ENCODE measurements at places on chromosomes 4 and X. TPM values are rescaled to one million over a fixed set of nuclear protein-coding genes. Genes with fewer than 3 reads are reported as not detected.

FHL1 gene
- 77.1 TPM for total RNA-seq

AREG gene
- total RNA-seq, result 0.57 TPM

DCAF8L2 gene
- total RNA-seq, result not detected

TXK gene
- total RNA-seq, result 17.0 TPM

OPRPN gene
- total RNA-seq, result not detected

CT45A8 gene
- not detected for total RNA-seq

KIT gene
- total RNA-seq, result 13.7 TPM

CT83 gene
- not detected for total RNA-seq

CHIC1 gene
- total RNA-seq, result 11.8 TPM

AFM gene
- not detected for total RNA-seq

TACR3 gene
- not detected for total RNA-seq

GYG2 gene
- total RNA-seq, result 0.22 TPM

SGMS2 gene
- total RNA-seq, result 30.3 TPM

PHEX gene
- total RNA-seq, result 0.51 TPM

EVC gene
- total RNA-seq, result 9.0 TPM

PIR gene
- 24.8 TPM for total RNA-seq

ADH7 gene
- not detected for total RNA-seq

MEPE gene
- not detected for total RNA-seq

TEX11 gene
- total RNA-seq, result 0.85 TPM

MAOB gene
- 0.60 TPM for total RNA-seq

TBX22 gene
- not detected for total RNA-seq

S100P gene
- total RNA-seq, result 30.2 TPM

UCP1 gene
- total RNA-seq, result not detected

PDGFRA gene
- total RNA-seq, result 399 TPM

TASL gene
- 11.5 TPM for total RNA-seq

PDZD4 gene
- 12.7 TPM for total RNA-seq

CLIC2 gene
- total RNA-seq, result 96.3 TPM

PRRG1 gene
- 6.0 TPM for total RNA-seq

RPS6KA3 gene
- 85.9 TPM for total RNA-seq
